ENCODE measurements at places on chromosomes 7 and 10. TPM values are rescaled to one million over a fixed set of nuclear protein-coding genes. Genes with fewer than 3 reads are reported as not detected.

Gene MYL10
- not detected for total RNA-seq

Gene TAS2R3
- total RNA-seq: not detected

Gene SORCS1
- not detected for total RNA-seq

Gene PALD1
- 5.9 TPM for total RNA-seq

Gene ADARB2
- total RNA-seq: 0.17 TPM

Gene SEMA3D
- total RNA-seq: 0.07 TPM

Gene GLI3
- 0.30 TPM for total RNA-seq

Gene LRGUK
- 0.37 TPM for total RNA-seq

Gene ATG9B
- total RNA-seq: 0.71 TPM

Gene CPN1
- 0.34 TPM for total RNA-seq

Gene SFTPA1
- total RNA-seq: not detected

Gene PPP1R3C
- 21.7 TPM for total RNA-seq

Gene SDK1
- total RNA-seq: 0.53 TPM

Gene CCDC7
- total RNA-seq: 0.72 TPM

Gene ARHGEF35
- 0.55 TPM for total RNA-seq

Gene RAPGEF5
- total RNA-seq: 0.06 TPM

Gene IFIT1B
- not detected for total RNA-seq

Gene HSPA12A
- total RNA-seq: 9.8 TPM

Gene TRPV5
- not detected for total RNA-seq

Gene ACSM6
- total RNA-seq: not detected

Gene LRRC17
- total RNA-seq: 0.09 TPM

Gene HSPB1
- total RNA-seq: 1,516 TPM

Gene TSPAN33
- 6.2 TPM for total RNA-seq

Gene TRIL
- not detected for total RNA-seq

Gene TAS2R4
- total RNA-seq: 0.11 TPM

Gene GNAT3
- total RNA-seq: not detected

Gene MYH16
- 0.35 TPM for total RNA-seq

Gene CLRN3
- total RNA-seq: not detected

Gene GPR26
- total RNA-seq: not detected

Gene PVRIG
- not detected for total RNA-seq

Gene ANKRD61
- total RNA-seq: 0.72 TPM

Gene KIAA1217
- total RNA-seq: 1.1 TPM

Gene CAV1
- total RNA-seq: 658 TPM

Gene SAP25
- total RNA-seq: 0.44 TPM

Gene ASB15
- not detected for total RNA-seq

Gene NPY4R
- total RNA-seq: 34.8 TPM

Gene PTPN20
- total RNA-seq: 3.9 TPM

Gene CNNM1
- total RNA-seq: 22.8 TPM

Gene TAC1
- not detected for total RNA-seq

Gene TAS2R5
- 0.34 TPM for total RNA-seq

Gene CNPY1
- total RNA-seq: not detected

Gene TWIST1
- total RNA-seq: 3.3 TPM

Gene ARPC1B
- 287 TPM for total RNA-seq

Gene CFAP70
- total RNA-seq: 0.17 TPM

Gene BEND7
- 8.7 TPM for total RNA-seq
